ENCODE measurements at places on chromosomes 6 and 20.

DNA sequence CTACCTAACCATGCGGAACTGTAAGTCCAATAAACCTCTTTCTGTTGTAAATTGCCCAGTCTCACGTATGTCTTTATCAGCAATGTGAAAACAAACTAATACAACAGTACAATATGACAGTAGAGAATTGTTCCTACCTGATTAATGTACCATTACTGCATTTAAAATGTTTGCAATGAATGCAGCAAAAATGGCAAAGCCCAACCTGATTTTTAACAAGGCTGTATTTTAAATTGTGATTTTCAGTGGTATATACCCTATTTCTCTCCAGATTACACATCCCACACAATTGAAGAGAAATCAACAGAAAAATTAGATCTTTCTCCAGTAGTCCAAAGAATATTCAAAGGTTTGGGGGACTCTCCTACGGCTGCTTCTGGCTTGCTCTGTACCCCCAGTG lies 3.3 kb upstream of the PCSK2 start:
- no peak for DNase-seq

DNA sequence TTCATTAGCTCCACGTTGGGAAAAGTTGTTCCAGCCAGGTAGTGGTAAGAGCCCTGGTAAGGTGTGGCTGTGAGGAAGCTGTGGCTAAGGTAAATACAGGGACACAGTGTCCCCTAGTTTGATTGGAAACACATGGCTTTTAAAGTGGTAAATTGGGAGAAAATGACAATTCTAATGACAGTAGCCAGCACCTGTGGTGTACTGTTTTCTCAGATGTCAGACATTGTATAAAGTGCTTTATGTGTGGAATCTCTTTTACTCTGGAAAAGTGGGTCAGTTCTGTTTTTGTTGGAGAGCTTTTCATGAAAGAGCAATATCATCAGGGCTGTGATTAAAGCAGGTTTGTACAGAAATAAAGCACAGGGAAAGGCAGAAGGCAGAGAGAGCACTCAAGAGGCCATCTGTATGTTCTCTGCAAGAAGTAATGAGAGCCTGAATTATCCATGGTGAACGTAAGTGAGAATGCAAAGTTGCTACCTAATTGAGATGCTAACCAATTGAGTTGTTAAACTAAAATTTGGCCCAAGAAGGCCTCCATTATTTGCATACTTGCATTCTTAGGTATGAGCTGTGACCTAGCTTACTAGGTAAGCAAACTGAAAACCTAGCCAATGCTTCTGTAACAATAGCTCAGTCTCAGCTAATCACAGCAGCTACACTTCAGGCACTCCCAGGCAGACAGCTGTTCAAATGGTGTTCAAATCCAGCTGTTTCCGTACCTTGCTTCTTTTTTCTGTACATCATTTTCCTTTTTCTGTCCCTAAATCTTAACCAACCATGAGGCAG lies 28.2 kb downstream of the MRAP2 start:
- DNase-seq, result no peak

DNA sequence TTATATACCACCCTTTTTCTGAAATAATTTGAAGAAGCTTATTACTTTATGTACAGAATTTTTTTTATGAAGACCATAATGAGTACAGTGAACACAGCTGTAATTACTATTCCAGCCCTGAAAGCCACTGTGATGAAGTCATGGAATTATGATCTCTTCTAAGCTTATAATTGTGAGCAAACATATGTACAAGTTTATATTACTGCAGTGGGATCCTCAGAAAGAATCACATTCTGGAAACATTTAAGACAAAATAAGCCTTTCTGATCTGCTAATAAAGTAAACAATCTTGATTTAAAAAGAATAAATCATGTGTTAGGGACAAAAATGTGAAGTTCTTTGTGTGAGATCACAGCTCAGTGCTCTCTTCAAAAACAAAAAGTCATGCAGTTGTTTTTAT lies 560.4 kb downstream of the CD109 start:
- no peak for DNase-seq

- no peak for DNase-seq
Observed at GRCh38 chr6:103269581-103269980, 1590.1 kb downstream of the HACE1 start.

DNA sequence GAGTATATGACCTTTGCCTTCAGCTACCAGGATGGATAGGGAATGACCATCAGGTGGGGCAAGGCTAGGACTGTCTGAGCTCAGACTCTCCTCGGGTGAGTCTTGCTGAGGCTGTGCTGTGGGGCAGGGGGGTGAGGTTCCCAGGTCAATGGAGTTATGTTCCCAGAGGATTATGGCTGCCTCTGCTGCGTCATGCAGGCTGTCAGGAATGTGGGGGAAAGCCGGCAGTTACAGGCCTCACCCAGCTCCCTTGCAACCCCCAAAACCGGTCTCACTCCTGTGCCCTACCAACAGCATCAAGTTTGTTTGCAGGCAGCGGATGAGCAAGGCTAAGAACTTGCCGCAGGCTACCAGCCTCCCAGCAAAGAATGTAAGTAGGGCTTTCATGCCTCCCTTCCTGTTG lies 93.5 kb downstream of the ESR1 start:
- DNase-seq, result no peak

DNA sequence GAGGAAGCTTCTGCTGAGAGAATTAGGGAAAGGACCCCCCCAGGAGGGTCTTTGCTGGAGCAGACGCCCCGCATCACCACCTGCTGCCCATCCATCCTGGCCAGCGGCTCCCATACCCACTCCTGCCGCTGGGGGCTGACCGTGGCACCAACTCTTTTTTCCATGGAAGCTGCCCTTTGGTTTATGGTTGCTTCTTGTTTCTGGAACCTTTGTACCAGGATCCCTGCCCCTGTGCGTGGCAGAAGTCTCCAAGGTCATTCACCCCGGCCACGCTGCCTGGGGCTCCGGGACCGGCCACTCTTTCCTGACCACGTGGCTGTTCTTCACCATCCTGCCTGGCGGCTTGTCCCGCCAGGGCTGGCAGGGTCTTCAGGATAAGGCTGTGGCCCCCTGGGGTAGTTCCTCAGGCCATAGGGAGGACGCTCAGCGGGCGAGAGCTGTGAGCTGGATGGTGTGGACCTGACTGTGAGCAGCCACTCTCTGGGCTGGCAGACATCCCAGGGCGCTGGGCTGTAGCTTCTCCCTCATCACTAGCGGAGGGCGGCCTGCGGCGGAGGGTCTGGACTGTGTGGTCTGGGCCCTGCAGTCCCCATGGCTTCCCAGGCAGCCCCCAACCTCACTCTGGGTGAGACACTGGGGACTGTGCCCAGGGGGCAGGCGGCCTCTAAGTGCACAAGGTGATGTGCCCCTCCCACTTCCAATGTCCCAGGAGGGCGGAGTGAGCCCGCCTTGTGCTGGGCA lies 22.8 kb upstream of the RBBP8NL start:
- no peak for DNase-seq
